Stimulated activated naive CD8-positive, alpha-beta T cell treated with anti-CD3 and anti-CD28 coated beads, Interleukin-15, Interleukin-2, amounts not matched to agents 100 U/mL and 50 U/mL, for 24 hours (primary cell): ENCODE measurements at places on chromosomes 5 and 9.

- DNase-seq: no peak
Observed at GRCh38 chr5:167626341-167627123, 664.9 kb upstream of the WWC1 start.

DNA sequence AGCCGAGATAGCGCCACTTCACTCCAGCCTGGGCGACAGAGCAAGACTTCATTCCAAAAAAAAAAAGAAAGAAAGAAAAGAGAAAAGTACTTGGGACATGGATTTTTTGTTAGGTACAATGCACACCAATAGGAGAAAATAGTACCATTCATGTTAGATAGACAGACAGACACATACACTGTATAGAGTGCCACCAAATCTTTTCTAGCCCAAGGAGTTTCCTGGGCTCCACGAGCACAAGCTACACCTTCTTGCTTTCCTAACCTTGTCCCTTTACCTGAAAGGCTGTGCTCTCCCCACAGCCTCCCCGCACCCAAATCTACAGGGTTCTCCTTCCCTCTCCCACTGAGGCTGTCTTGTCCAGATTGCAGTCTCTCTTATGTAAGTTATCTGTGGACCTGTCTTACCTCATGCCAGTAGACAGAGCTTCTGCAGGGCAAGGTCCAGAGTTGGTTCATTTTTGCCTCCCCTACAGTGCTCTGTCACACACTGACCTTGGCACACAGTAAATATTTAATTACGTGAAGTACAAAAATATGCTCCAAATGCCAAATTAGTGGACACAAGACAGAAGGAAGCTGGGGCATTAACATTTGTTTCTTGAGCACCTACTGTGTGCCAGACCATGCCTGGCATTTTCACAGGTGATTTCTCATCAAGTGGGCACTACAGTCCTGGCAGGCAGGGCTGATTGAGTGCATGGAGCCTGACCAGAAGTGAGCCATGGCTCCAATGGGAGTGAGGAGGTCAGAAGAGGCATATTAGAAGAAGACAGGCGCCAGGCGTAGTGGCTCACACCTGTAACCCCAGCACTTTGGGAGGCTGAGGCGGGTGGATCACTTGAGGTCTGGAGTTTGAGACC is 5.9 kb downstream of the ALAD start:
- DNase-seq: no peak

GRCh38 chr9:5848372-5848882 is 15.5 kb upstream of the ERMP1 start:
- DNase-seq: no peak

DNA sequence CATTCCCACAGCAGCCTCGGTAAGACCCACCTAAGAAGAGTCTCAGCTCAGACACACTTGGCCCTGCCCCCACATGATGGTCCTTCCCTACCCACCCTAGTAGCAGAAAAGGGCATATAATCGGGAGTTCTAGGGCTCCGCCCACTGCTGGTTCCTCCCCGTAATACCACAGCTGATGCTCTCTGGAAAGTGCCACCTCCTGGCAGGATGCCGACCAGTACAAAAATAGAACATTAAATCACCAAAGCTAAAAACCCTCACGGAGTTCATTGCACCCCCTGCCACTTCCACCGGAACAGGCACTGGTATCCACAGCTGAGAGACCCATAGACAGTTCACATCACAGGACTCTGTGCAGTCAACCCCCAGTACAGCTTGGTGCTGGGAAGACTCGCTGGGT is 271.3 kb downstream of the KIAA0825 start:
- no peak for DNase-seq

- no peak for DNase-seq
Observed at GRCh38 chr9:120710110-120710981, 3.9 kb downstream of the MEGF9 start.

DNA sequence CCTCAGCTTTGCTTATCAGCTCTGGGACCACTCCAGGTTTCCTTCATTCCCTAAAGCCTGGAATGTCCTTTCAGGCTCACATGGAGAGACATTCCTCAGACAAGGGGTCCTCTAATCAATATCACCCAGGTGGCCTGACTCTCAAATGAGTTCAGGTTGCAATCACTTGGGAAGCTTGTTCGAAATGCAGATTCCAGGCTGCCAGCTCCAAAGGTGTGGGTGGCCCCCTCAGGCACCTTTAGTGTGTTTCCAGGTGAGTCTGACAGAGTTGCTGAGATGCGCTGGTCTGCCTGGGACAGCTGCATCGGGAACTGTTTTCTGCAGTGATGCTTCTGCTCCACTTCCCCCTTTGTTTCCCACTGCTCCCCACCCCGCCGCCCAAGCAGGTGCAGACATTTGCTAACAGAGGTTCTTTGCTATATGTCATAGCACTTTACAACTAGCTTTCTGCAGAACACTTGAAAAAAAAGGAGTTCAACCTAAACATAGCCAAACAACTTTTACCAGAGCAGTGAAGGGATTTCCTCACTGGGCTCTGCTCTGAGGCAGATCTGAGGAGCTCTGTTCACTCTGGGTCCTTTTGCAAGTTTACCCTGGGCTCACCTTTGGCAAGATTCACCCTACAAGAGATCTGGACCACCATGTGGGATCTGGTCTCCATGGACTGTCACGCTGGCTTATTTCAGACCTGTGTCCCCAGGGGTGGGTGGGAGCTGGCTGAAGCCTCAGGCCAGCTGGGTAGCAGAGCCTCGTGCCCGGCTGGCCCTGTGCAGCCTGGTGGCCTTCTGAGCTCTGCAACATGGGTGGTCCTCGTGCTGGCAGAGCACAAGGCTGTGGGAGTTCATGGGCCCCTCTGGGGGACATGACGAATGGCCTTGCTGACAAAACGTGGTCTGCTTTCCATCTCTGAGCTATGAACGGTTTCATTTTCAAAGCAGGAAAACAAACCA is 539.6 kb downstream of the CCDC171 start:
- no peak for DNase-seq

DNA sequence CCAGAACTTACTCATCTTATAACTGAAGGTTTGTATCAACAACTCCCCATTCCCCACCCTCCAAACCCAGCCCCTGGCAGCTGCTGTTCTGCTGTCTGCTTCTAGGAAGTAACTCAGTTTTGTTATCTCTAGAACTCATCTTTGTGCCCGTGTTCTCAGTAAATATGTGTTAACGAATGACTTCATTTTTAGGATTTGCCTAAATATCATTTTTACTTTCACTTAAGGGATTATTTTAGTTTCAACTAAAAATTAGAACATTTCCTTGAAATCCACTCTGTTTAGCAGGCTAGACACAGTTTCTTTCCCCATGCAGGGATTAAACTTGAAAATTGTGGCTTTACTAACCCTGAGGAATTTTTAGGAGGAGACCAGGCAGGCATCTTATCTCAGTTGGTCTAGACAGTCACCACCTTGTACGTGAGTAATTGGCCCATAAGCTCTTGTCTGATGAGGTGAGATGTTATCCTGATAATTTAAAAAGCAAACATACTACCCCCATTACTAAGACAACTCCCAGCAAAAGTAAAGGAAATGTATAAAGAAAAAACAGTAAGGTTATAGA is 68.2 kb upstream of the TNFAIP8 start:
- no peak for DNase-seq

DNA sequence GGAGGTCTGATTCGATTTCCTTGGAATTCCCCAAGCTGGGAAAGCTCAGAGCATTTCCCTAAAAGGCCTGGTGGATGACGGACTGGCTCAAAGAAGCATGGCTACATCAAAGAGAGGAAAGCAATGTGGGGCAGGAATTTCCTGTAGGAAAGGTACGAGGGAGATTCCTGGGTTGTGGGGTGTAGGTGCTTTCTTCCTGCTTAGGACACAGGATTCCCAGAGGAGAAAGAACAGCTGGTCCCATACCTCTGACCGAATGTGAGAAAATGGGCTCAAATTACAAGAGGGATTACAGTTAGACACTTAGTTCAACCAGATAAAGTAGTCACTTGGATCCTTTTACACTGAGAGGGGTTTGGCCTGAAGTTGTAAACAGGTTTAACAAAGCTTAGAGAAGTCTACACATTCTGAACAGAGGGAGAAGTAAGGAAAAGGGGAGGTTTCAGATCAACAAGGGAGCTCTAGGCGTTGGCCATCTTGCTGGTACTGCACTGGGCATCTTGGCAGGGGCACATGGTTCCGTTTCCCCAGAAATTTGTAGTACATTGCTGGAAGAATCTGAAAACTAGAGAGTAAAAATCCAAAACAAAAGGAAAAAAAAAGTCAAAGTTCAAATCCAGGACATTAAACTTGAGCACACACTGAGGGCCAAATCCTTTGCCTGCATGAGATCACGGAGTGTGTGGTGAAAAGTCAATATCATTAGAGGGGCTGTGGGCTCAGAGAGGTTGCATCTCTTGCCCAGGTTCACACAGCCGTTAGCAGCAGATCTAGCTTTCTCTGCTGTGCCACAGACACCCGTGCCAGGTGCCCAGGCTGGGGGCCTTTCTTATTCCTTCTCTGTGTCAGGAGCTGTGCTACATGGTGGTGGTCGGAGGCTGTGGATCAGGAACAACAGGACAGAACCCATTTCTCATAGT is 171.3 kb downstream of the RGS3 start:
- peak; percentile 2 for DNase-seq

DNA sequence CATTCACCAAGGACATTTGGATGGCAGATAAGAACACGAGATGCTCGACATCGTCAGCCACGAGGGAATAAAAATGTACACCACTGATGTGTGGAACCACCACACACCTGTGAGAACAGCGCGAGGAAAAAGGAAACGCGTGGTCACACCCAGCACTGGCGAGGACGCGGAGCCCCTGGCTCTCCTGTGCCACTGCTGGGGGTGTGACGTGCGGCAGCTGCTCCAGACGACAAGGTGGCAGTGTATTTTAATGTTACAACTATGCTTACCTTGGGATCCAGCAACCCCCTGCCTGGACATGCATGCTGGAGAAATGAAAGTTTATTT is 13.6 kb upstream of the CEP72 start:
- DNase-seq: no peak

GRCh38 chr9:121388140-121388905 is 18.3 kb upstream of the STOM start:
- no peak for DNase-seq

GRCh38 chr5:180522330-180522729 is 28.2 kb downstream of the CNOT6 start:
- no peak for DNase-seq

DNA sequence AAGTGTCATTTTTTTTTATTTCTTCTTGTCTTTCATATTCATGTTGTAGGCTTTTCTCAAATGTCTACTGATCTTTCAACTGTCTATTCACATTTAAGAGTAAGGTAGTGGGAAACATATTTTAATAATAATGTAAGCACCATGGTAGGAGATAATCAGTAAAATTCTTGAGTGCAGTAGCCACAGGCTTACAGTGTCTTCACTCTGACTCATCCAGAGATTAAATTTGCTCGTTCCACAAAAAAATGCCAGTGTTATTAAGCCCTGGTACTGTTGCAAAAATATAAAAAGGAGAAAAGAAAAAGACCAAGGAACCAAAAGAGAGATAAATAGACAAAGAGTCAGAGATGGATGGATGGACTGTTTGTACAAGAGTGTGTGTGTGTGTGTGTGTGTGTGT is 43.0 kb downstream of the PARP8 start:
- no peak for DNase-seq

- DNase-seq: no peak
Observed at GRCh38 chr5:85681871-85682270, 935.9 kb upstream of the COX7C start.

- DNase-seq: no peak
Observed at GRCh38 chr5:58582019-58582802, 664 bp upstream of the RAB3C start.

GRCh38 chr9:24257726-24258125 is 288.0 kb downstream of the IZUMO3 start:
- DNase-seq: no peak

DNA sequence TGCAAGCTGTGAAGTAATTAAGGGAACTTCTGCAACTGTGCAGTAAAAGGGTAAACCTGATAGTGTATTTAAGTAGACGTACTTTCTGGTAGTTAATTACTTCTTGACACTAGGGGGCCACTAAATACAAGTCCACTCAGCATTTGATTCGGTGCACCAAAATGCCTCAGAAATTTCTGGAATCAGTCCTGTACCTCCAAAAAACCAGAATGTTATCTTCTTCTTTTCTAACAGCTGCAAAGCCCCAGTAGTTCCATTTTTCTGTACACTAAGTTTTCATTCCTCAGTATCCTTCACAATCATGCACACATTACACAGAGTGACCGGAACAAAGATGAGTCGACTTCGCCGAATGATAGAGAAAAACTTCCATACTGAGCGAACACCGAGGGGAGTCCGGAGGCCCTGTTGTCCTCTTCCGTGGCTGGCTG is 484 bp downstream of the GFM2 start:
- no peak for DNase-seq

GRCh38 chr5:128074171-128074570 is 9.4 kb upstream of the SLC12A2 start:
- no peak for DNase-seq

- DNase-seq: no peak
Observed at GRCh38 chr9:35603506-35603985, 1.5 kb upstream of the TESK1 start.

GRCh38 chr5:171808951-171809350 is 23.3 kb downstream of the SMIM23 start:
- no peak for DNase-seq

GRCh38 chr5:149445739-149446369 is 66.8 kb upstream of the IL17B start:
- no peak for DNase-seq

DNA sequence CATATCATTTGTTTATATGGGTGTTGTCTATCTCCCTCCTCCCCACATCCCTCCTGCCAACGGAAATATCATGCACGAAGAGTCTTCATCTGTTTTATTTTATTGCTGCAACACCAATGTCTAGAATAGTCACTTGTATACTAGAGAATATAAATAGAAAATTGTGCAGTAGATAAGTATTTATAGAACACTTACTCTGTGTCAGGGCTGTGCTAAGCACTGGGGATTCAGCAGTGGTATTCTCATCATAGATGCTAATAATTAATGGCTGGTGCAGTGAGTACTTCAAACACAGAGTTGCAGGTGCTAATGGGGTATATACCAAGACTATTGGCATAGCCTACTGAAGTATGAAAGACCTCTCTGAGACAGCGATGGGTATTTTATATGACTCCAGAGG is 353.5 kb upstream of the CDH6 start:
- DNase-seq: no peak

DNA sequence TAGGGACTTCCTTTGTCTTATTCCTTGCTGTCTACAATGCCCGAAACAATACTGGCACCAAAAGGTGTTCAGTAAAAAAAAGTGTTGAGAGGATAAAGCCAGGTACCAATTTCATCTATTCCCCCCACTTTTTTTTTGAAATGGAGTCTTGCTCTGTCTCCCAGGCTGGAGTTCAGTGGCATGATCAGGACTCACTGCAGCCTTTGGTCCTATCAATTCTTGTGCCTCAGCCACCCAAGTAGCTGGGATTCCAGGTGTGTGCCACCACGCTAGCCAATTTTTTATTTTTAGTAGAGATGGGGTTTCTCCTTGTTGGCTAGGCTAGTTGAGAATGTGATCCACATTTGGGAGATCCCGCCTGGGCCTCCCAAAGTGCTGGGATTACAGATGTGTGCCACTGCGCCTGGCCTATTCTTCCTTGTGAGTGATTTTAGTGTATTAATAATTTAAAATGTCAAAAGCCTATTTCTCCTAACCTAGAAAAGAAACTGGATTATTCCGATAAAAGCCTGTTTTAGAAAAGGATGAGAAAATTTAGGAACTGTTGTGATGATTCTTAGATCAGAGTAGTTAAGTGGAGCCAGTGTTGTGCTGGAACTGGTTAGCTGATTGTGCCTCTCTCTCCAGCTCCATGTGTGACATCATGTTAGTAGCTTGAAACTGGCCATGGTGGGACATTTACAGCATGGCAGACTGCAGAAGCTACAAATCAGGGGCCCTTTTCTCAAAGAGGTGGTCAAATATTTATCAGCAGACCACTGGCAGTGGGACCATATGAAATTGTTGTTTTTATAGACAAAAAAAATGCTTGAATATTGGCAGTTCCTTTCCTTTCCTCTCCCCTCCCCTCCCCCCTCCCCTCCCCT is 14.3 kb downstream of the CDC42SE2 start:
- DNase-seq: no peak
